HL-60 (cell line): ENCODE measurements at places on chromosomes 1 and 21.

DNA sequence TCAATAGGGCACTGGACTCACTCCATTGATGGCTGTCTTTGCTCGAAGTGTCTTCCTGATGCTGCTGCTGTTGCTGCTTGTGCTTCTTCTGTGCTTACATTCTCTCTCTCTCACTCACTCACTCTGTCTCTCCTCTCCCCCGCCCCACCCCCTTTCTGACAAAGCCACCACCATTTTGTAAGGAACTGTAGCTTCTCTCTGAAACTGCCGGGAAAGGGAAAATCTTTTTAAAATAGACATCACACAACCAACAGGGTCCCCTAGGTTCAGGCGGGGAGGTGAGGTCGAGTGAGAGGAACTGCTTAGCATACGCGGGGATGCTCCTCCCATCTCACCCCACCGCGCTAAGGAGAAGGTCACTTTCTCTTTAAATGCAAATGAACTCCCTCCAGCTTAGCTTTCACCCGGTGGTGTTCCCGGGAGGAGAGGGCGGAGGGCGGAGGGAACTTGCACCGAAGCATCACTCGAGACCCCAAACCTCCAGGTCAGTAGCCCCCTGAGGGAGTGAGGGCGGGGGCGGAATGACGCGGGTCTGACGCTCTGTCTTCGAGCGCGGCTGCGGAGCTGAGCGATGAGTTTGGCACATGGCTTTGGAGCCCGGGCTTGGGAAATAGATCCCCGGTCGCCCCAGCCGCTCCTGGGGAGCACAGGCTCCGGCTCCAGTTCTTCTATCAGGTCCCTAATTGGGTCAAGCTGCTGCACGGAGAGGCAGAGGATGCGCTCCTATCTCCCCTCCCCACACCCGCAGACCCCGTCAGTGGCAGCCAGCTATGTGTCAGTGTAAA lies at the start of gene CCDC28B:
TSS of gene CCDC28B (plus strand) at position 370 of the 785 bp plus-strand sequence. CDS start 1,341 bp downstream, outside the sequence.
- DNase-seq = peak; percentile 21

GRCh38 chr1:187985897-187986654 lies 1157.3 kb downstream of the PLA2G4A start:
- DNase-seq = no peak

GRCh38 chr1:222224636-222225315 lies 323.1 kb downstream of the HHIPL2 start:
- DNase-seq = no peak

DNA sequence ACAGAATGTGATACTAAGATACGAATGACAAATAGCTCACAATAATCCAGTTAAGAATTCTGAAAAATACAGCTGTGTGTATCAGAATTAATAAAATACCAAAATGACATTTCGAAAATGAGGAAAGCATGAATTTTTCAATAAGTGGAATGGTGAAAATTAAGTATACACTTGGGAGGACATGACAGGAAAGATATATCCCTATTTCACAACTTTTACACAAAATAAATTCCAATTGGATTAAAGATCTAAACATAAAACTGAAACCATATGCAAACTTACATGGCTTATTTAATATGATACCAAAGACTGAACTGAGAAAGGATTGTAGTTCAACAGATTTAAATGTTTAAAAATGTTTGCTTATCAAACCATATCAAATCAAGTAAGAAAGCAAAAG lies 510.4 kb upstream of the ADAMTS5 start:
- DNase-seq = no peak

GRCh38 chr1:42422737-42423136 lies 33.1 kb downstream of the ZMYND12 start:
- no peak for DNase-seq

DNA sequence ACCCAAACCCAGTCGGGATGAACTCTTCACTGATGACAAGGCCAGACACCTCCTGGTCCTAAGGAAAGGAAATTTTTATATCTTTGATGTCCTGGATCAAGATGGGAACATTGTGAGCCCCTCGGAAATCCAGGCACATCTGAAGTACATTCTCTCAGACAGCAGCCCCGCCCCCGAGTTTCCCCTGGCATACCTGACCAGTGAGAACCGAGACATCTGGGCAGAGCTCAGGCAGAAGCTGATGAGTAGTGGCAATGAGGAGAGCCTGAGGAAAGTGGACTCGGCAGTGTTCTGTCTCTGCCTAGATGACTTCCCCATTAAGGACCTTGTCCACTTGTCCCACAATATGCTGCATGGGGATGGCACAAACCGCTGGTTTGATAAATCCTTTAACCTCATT lies 10.1 kb downstream of the CZIB start:
- DNase-seq = no peak

- no peak for DNase-seq
These were observed 17.1 kb upstream of the ADGRB2 start for GRCh38 chr1:31781138-31781755.

DNA sequence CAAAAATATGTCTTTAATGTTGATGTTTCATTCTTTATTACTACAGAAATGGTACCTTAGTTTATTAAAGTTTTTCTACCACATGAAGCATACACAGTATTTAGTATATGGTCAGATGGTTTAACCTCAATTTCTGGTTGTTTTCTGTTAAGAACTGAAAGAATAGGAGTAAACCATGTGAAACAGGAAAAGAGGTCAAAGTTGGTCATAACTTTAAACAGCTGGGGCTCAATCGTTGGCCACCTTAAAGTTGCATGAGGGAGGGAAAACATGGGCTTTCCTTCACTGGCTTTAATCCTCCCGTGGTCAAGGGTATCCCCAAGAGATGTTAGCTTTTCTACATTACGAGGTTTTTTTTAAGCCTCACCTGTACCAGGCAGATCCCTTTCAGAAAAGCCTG lies 483.3 kb upstream of the ADAMTS5 start:
- DNase-seq = no peak

GRCh38 chr1:8107897-8108296 lies 81.8 kb upstream of the ERRFI1 start:
- no peak for DNase-seq

DNA sequence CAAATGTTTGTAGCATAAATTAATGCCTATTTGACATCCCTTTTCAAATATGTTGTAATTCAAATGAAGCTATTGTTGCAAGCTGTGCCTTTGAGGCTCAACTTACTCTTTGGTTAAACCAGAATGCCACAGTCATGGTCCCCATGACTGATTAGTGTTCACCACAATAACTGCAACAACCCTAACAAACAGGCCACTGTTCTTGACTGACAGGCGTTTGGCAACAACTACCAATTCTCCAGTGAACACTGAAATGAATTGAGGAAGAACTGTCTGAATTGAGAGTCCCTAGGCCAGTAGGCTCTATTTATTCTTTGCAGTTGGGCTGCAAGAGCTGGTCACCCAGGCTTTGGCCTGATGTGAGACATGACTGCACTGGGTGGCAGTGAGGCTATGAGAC lies 6.6 kb upstream of the TMEM167B start:
- DNase-seq = peak; percentile 71

GRCh38 chr1:107590900-107591622 lies 373.9 kb downstream of the VAV3 start:
- no peak for DNase-seq

DNA sequence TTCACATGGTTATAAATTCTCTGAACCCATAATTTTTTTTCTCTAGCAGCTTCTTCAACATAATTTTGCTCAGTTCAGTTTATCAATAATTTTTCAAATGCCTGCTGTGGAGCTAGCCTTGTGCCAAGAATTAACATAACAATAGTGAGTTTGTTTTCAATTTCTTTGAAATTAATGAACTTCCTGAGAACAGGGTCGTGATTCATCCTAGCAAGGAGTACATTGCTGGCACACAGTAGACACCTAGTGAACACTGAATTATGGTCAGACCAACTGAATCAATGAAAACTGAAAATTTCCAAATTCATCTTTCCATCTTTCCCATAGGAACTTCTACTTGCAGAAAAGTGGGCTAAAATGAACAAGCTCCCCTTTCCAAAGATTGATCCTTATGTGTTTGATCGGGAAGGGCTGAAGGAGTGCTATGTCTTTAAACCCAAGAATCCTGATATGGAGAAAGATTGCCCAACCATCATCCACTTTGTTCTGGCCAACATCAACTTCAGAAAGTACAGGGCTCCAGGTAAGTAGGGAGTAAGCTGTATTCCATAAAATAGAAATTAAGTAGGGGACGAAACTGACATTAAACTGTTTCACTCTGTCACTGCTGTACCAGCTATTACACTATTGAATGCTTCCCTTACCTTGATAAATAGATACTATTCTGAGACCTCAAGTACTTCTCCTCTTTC lies 148.7 kb downstream of the PLA2G4A start:
- DNase-seq = no peak

- DNase-seq = no peak
These were observed 21.8 kb upstream of the PLEKHO1 start for GRCh38 chr1:150127868-150128267.

DNA sequence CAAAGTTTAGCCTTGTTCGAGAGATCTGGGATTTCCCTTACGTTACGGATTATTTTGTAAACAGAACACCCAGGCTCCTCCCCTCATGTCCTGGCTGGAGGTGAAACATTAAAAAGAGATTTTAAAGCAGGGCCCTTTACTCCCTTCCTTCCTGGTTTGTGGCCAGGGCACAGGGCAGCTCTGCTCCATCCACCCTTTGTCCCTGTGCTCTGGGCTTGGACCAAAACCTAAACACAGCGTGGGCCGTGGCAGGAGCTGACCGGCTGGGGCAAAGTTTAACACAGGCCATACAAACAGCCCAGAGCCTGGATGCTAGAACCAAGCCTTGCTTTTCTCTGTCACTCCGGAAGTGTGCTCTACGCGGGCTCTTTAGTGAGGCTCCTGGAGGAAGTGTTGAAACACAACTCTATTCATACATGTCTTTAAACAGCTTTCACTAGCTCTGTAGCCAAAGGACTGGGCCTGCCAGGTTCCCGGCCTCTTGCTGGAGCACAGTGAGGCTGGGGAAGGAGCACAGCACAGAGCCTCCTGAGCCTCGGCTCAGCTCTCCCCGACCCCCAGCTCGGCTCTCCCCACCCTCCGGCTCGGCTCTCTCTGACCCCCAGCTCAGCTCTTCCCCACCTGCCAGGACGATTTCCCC lies 84.7 kb downstream of the PDE9A start:
- peak; percentile 79 for DNase-seq

GRCh38 chr1:51175278-51175677 lies 60.8 kb upstream of the RNF11 start:
- peak; percentile 84 for DNase-seq

DNA sequence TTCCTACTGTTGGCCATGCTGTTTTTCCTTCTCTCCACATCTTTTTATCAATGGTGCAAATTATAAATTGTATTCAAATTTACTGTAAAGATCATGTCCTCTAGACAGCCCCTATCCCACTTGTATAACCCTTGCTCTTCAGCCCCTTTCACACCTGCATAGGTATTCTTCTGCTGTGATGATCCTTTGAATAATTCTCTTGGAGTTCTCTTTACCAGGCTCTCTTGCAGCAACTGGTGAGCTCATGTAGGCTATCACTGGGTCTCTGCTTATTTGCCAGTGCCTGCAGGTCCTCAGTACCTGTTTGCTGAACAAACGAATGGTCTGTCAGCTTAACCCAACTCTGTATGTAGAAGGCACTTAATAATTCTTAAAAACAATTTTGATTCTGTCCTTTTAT lies 8.2 kb downstream of the PTPRC start:
- no peak for DNase-seq
